ENCODE measurements at places on chromosomes 16 and 17.

- DNase-seq = peak; percentile 89
Observed at GRCh38 chr17:58337600-58338453, 9.2 kb upstream of the TSPOAP1 start.

GRCh38 chr16:7013990-7014389, 318.7 kb upstream of the RBFOX1 start:
- DNase-seq = no peak

- no peak for DNase-seq
Observed at GRCh38 chr17:41523225-41523593, 4.5 kb upstream of the KRT15 start.

- DNase-seq = peak; percentile 74
Observed at GRCh38 chr16:81469710-81470535, 25.3 kb downstream of the CMIP start.

DNA sequence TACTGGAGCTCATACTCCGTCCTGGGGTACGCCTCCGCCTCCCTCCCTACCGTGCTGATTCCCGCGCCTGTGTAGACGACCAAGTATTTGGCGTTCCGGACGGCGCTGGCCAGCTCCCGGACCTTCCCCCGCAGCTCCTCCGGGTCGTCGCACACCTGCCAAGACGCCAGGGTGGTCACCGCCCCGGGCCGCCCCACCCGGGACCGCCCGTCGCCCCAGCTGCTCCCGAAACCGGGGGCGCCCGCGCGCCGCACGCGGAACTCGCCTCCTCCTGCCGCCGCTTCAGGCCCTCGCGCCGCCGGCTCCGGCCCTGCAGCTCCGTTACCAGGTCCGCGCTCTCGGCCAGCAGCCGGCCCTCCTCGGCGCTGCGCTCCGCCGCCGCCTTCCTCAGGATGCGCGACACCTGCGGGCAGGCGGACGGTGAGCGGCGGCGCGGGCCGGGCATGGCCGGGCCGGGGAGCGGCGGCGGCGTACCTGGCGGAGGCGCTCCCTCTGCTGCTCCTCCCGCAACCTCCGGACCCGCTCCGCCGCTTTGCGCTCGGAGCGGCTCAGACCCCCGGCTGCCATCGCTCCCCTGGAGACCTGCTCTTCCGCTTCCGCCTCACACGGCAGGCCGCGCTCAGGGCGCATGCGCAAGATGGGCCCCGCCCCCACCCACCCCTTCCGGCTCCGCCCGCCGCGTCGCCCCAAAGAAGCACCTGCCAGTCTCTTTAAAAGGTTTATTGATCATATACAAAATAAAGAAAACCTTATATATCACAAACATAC, at the start of gene SIRT7:
Gene SIRT7, minus strand, starts transcription at position 612 of the 768 bp plus-strand sequence. Its CDS starts 45 bp downstream, at position 567.
- DNase-seq = peak; percentile 93

DNA sequence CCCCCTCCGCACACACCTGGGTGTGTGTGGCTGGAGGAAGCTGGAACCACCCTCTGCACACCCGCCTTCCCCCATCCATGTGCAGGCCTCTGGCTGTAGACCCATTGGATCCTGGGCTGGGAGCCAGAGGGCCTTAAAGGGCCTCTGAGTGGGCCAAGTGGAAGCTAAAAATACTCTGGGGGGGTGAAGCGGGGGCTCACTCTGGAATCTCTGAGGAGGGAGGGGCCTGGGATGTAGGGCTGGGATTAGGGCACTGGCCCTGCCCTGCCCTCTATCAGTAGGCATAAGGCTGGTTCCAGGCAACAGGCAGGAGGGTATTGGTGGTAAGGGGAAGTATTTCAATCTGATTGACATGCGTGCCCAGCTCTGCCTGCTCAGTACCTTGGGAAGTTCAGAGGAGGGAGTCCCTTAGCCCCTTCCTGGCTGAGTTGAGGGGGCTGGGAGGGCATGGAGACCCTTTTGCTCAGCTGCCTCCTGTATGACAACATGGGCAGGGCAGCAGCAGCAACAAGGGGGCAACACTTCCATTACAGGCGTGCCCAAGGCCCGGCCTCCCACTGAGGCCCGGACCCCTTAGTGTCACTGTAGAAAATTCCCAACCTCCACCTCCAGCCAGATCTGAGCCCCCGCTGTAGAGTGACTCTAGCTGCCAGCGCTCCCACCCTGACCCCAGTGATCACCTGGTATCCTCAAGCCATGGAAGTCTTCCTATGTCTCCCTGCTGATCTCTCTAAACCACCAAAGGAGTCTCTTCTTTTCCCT, 5.2 kb downstream of the ITGA3 start:
- DNase-seq = peak; percentile 93

DNA sequence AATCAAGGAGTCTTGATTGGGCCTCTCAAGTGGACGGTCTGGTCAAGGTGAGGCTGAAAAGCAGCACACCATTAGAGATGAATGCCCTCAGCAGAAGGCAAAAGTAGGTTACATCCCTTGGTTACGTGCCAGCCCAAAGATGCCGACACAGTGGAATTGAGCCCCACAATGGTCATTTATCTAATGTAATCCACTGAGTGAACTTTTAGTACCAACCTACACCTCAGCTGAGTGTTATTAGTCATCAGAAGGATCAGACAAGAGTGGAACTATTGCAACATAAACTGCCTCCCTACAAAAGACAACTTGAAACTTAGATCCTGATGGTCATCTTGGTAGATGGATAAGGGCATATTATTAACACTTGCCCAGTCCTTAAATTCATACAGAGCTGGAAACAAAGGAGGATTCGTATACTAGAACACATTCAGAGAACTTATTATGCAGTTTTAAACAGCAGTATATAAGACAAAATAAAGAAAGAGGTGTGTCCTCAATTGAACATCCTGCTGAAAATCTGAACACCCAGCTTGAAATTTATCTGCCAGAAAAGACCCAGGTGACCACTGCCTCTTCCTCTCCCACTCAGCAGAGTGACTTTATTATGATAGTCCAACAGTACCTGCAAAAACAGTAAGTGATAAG, 2.8 kb downstream of the DCUN1D3 start:
- no peak for DNase-seq

- DNase-seq = no peak
Observed at GRCh38 chr17:42660692-42661345, 1.7 kb downstream of the TUBG2 start.

- no peak for DNase-seq
Observed at GRCh38 chr17:58217766-58218165, 1.3 kb downstream of the MKS1 start.

DNA sequence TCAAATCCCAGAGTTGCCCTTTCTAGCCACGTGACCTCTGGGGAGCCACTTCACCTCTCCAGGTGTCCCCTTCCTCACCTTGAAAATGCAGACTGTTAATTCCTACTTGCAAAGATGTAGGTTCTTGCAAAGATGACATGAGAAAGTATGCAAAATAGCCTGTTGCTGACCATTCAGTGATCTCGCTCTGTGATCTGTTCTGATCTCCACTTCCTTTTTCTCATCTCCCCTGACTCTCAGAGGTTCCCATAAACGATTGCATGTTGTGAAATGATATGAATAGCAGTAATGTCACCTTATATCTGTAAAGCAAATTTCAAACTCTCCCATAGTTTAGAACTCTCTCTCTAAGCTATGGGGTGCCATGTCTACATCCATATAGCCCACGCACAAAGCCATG, 182.3 kb downstream of the TMEM132E start:
- no peak for DNase-seq

DNA sequence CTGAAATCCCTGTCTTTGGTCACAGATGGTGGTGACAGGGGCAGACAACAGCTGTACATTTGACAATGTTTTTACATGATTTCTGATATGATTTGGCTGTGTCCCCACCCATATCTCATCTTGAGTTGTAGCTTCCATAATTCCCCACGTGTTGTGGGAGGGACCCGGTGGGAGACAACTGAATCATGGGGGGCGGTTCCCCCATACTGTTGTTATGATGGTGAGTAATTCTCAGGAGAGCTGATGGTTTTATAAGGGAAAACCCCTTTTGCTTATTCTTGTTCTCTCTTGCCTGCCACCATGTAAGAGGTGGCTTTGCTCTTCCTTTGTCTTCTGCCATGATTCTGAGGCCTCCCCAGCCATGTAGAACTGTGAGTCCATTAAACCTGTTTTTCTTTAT, 353.9 kb downstream of the CPPED1 start:
- DNase-seq = no peak

GRCh38 chr17:65824901-65825300, 263.5 kb upstream of the AXIN2 start:
- DNase-seq = no peak

DNA sequence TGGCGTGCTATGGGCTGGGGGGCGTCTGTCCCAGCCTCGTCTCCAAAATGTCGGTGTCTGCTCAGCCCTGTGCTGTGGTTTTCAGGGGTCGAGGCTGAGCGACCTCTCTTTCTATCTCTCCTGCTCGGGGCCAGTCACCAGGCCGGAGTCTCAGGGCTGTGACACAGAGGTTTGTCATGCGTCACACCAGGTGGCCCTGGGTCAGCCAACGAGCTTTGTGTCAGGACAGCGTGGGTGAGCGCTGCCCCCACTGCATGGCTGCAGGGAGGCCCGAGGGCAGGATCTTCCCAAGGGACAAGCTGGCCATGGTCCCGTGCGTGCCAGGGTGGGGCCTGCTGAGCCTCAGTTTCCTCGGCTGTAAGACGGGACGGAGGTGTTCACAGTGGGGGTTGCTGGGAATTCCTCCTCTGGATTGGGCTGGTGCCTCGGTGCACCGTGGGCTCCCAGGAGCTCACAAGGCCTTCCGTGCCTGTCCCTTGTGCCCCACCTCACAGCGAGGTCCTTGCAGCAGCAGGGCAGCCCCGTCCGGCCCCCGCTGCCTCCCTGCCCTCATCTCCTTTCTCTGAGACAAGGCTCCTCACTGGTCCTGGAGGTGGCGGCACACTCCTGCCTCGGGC, 50.5 kb downstream of the CBFA2T3 start:
- no peak for DNase-seq

- DNase-seq = no peak
Observed at GRCh38 chr17:31722251-31723056, 136.6 kb downstream of the COPRS start.

GRCh38 chr17:27621942-27622559, 8.9 kb upstream of the LGALS9 start:
- DNase-seq = no peak

DNA sequence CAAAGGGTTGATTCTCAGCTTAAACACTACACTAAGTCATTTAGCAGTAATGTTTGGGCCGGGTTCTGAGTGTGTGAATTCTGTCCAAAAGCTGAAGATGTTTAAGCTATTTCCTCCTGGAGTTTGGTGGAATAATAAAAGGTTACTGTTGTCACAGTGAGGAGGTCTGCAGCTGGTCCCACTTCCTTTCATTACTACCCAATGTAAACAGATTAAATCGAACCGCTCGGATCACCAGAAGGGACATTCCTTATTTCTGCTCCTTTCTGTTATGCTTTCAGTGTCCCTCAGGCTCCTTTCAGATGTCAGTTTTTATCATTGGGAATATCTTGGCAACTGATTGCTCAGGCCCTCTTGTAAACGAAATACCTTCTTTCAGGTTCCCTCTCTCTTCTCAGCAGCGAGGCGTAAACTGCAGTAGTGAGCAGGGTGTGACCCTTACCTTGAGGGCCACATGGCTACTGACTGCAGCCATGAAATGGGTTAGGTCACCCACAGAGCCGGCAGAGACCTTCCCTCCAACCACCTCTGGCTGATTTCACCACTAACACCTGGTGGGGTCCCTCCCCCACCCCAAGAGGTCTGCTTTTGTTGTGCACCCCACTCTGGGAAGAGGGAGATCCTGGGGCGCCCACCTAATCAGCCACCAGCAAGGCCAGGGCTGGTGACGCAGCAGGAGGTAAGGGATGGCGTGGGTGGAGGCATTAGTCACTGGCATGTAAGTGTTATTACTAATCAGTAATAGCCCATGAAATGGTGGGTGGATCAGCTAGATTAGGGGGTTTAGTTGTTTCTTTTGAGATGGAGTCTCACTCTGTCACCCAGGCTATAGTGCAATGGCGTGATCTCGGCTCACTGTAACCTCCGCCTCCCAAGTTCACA, 117.6 kb downstream of the VPS53 start:
- DNase-seq = no peak

DNA sequence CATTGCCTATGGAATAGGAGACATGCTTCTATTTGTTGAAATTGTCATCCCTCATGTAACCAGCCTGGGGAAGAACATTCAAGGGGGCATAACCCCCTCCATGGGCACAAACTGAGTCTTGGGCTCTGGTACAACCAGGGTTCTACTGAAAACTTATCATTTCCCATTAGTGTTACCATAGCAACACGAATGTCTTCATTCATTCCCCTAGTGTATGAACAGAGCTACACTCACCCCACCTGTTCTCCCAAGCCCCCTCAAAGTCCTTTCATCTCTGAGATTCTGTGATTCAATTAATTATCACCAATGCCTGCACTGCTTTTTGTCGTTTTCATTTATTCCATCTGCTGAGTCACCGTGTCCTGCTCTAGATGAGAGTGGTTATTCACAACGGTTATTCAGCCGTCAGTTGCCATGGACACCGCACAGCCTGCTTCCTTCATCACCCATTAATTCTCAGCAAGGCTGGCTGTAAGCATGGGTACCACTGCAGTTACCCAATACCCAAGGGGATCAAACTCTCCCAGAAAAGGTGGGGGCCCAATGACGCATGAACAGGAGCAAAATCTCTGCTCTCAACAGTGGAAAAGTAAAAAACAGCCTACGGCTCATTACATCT, 1.6 kb upstream of the GAST start:
- DNase-seq = no peak

DNA sequence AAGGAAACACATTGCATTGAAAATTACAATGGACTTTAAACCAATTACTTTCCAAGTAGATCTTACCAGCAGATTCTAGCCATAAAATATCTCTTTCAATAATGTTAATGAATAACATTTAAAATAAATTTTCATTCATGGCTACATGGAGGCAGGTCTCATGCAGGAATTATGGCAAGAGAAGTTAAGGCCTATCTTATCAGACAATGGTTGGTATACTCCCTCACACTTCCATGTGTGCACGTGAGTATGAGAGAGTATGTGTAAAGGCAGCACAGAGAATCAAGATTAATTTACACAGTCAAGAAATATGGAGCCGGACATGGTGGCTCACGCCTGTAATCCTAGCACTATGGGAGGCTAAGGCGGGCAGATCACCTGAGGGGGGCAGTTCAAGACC, 76.5 kb downstream of the HELZ start:
- no peak for DNase-seq

DNA sequence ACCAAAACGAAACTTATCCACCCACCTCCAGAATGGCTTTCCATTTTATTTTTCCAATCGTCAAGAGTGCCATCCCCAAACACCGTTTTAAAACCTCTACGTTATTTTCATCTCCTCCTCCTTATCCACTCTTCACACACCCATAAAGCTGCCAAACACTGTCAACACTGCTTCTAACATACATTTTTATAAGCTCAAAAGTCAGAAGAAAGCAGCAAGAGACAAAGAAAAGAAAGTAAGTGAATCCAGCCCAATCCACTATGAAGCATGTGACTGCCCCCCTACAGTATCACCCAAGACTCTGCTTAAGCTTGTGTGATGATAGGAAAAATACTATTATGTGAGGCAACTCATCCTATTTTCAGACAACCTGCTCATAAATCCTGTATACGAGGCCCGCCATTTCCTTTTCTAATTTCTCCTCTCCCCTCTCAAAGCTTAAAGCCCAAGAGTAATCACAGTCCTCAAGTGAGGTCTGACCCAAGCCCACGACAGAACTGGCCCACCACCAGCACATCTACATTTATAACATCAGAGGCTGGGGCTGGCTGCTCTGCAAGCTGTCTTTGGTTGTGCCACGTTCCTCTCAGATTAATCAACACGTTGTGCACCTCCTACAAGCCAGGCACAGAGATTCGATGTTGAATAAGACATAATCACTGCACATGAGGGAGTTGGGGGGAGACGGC, 16.3 kb downstream of the USP31 start:
- no peak for DNase-seq

- no peak for DNase-seq
Observed at GRCh38 chr16:56643833-56644232, 5.4 kb downstream of the MT1A start.

GRCh38 chr17:42120161-42120769, 902 bp downstream of the KAT2A start:
- DNase-seq = no peak

All from aorta (tissue), 5 donors.